A549 treated with DMSO at 1 μM for 4 hours (cell line): ENCODE measurements at places on chromosomes 6 and 20. TPM values are rescaled to one million over a fixed set of nuclear protein-coding genes. Genes with fewer than 3 reads are reported as not detected.

The SULF2 gene
- total RNA-seq = 19.0 to 25.4 TPM (median 24.1 TPM) in 5 replicates

The BANF2 gene
- not detected in 5 replicates for total RNA-seq

The WFDC12 gene
- not detected in 5 replicates for total RNA-seq

The BMP7 gene
- total RNA-seq = 0.48 to 0.91 TPM (median 0.76 TPM) in 5 replicates

The GPR31 gene
- not detected in 5 replicates for total RNA-seq

The INSM1 gene
- total RNA-seq = not detected in 5 replicates

The TNNC2 gene
- 0.31 TPM in 1 of 5 replicates, not detected in the others for total RNA-seq

The FAM184A gene
- 0.07 TPM in 1 of 5 replicates, not detected in the others for total RNA-seq

The HLA-DRB5 gene
- not detected in 5 replicates for total RNA-seq

The MOCS1 gene
- 1.3 to 2.3 TPM (median 1.5 TPM) in 5 replicates for total RNA-seq

The HAO1 gene
- not detected in 5 replicates for total RNA-seq

The MLIP gene
- not detected in 5 replicates for total RNA-seq

The TRIM31 gene
- total RNA-seq = 1.3 to 2.2 TPM (median 1.7 TPM) in 5 replicates

The TMEM244 gene
- total RNA-seq = not detected in 5 replicates

The PAX1 gene
- 0.05 TPM in 1 of 5 replicates, not detected in the others for total RNA-seq

The CNR1 gene
- total RNA-seq = 0.24 to 0.53 TPM (median 0.40 TPM) in 5 replicates

The UNC93A gene
- total RNA-seq = not detected in 5 replicates

The NRSN1 gene
- not detected in 5 replicates for total RNA-seq

The MEI4 gene
- total RNA-seq = not detected in 5 replicates

The UBE2C gene
- total RNA-seq = 225 to 256 TPM (median 248 TPM) in 5 replicates

The MMP24 gene
- total RNA-seq = 18.1 to 20.7 TPM (median 19.9 TPM) in 5 replicates

The PTCHD4 gene
- total RNA-seq = 0.05 to 0.08 TPM (median 0.06 TPM) in 4 of 5 replicates, not detected in the other

The CTSZ gene
- total RNA-seq = 155 to 184 TPM (median 173 TPM) in 5 replicates

The C6orf15 gene
- not detected in 5 replicates for total RNA-seq

The TGM2 gene
- total RNA-seq = 354 to 502 TPM (median 461 TPM) in 5 replicates

The HS3ST5 gene
- not detected in 5 replicates for total RNA-seq

The EIF6 gene
- total RNA-seq = 362 to 409 TPM (median 372 TPM) in 5 replicates

The MLN gene
- not detected in 5 replicates for total RNA-seq

The DUSP15 gene
- 0.61 to 1.5 TPM (median 0.91 TPM) in 5 replicates for total RNA-seq

The ANGPT4 gene
- 0.02 to 0.03 TPM (median 0.02 TPM) in 3 of 5 replicates, not detected in the others for total RNA-seq

The PREX1 gene
- total RNA-seq = 10.2 to 13.5 TPM (median 11.3 TPM) in 5 replicates

The CEP85L gene
- total RNA-seq = 1.5 to 2.9 TPM (median 2.5 TPM) in 5 replicates

The MUC22 gene
- 0.01 to 0.02 TPM (median 0.02 TPM) in 3 of 5 replicates, not detected in the others for total RNA-seq

The NKAPL gene
- not detected in 5 replicates for total RNA-seq

The HLA-DQB2 gene
- total RNA-seq = not detected in 5 replicates

The ZNF165 gene
- 0.93 to 1.2 TPM (median 1.0 TPM) in 5 replicates for total RNA-seq

The CLPSL1 gene
- not detected in 5 replicates for total RNA-seq

The TIAM2 gene
- total RNA-seq = 2.4 to 3.2 TPM (median 2.9 TPM) in 5 replicates
